ENCODE measurements at places on chromosomes 12 and 14. TPM values are rescaled to one million over a fixed set of nuclear protein-coding genes. Genes with fewer than 3 reads are reported as not detected.

Gene PAX9
- total RNA-seq = not detected

Gene FOXN4
- total RNA-seq = not detected

Gene TSPAN19
- total RNA-seq = 1.1 TPM

Gene PRPF40B
- 18.6 TPM for total RNA-seq

DNA sequence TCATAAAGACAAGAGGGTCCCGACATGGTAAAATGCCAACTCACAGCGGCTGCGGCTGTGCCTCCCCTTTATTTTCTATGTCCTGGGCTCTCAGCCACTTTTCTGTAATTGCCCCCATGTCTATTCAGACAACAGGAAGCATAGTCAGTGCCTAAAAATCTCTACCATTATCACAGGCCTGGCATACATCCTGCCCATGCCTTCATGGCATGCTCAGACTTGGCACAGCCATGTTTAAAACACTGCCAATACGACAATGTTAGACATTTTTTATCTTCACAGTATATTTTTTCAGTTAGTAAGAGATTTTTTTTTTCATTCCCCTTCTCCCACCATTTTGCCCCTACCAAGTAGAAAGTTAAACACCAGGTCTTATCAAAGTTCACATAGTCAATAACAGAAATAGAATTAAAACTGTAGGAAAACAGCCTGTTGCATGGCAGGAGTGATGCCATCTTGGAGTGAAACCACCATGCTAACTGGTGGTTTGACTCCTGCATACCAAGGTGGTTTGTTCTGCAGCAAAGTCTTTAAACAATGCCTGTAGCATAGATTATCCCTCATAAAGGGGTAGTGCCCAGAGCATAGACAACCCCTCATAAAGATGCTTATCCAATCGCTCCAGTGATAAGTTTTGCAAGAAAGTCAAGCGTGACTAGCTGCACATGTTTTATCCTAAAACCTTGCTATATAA, 18.9 kb upstream of the CERS5 start:
- H3K4me3 ChIP-seq = no peak overlapping the region
- no peaks in the 10 kb centered on the region for H3K27me3 ChIP-seq
- no peaks in the 10 kb centered on the region for H3K36me3 ChIP-seq
- H3K4me1 ChIP-seq = peaks cover 35% of the 10 kb centered on the region
- no peak for DNase-seq
- peak overlapping the region; percentile 65 for H3K27ac ChIP-seq

GRCh38 chr12:101732318-101732717, 6.9 kb downstream of the SYCP3 start:
- no peak overlapping the region for H3K27ac ChIP-seq
- no peaks in the 10 kb centered on the region for H3K36me3 ChIP-seq
- no peak overlapping the region for H3K4me3 ChIP-seq
- no peak for DNase-seq
- H3K4me1 ChIP-seq = no peaks in the 10 kb centered on the region

- H3K27ac ChIP-seq = no peak overlapping the region
- H3K4me1 ChIP-seq = no peaks in the 10 kb centered on the region
- no peaks in the 10 kb centered on the region for H3K36me3 ChIP-seq
- no peaks in the 10 kb centered on the region for H3K27me3 ChIP-seq
- no peak overlapping the region for H3K4me3 ChIP-seq
Observed at GRCh38 chr12:105026411-105026810, 40.3 kb downstream of the NOPCHAP1 start.

DNA sequence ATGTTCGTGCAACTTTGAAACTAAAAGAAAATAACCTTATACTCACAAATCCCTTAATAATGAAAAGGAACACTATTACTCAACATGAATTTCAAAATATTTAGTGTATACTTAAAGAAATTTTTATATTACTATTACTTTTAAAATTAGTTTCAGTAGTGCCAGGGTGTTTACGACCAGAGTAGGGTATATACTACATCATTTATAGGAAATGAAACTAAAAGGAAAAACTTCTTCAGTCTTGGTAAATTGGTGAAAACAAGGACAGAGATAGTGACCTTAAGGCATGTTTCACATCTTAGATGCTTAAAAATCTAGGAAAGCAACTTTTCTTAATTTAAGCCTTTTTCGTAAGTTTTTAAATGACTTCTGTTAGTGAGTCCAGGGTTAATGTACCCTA, 4.5 kb downstream of the USP15 start:
- H3K4me3 ChIP-seq = peak overlapping the region; percentile 96
- peak overlapping the region; percentile 72 for H3K27ac ChIP-seq
- no peaks in the 10 kb centered on the region for H3K27me3 ChIP-seq
- H3K4me1 ChIP-seq = peaks cover 88% of the 10 kb centered on the region
- H3K36me3 ChIP-seq = no peaks in the 10 kb centered on the region

- no peak for DNase-seq
- no peak overlapping the region for H3K4me3 ChIP-seq
- H3K36me3 ChIP-seq = no peaks in the 10 kb centered on the region
- no peaks in the 10 kb centered on the region for H3K27me3 ChIP-seq
Observed at GRCh38 chr12:132690112-132690511, 2.7 kb downstream of the PXMP2 start.

All from spleen (tissue), 13 donors.